ENCODE measurements at places on chromosomes 11 and 22.

DNA sequence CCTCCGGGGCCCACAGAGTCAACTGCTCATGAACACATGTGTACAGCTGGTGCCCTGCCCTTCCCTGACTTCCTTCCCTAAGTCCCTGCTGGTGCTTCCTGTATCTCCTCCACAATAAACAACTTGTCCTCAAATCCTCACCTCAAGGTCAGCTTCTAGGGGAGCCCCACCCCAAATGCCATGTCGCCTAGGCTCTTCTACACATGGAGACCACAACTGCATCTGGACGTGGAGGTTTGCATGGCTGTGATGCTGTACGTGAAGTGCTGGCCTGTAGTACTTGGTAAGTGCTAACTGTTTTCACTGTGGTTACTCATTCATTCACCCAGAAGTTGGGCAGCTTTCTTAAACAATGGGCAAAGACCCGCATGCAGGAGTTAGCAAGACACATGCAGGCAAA is 359.5 kb downstream of the SHANK2 start:
- DNase-seq = no peak

- no peak for DNase-seq
Measured at GRCh38 chr11:6083129-6083528, 24.4 kb upstream of the OR56B4 start.

DNA sequence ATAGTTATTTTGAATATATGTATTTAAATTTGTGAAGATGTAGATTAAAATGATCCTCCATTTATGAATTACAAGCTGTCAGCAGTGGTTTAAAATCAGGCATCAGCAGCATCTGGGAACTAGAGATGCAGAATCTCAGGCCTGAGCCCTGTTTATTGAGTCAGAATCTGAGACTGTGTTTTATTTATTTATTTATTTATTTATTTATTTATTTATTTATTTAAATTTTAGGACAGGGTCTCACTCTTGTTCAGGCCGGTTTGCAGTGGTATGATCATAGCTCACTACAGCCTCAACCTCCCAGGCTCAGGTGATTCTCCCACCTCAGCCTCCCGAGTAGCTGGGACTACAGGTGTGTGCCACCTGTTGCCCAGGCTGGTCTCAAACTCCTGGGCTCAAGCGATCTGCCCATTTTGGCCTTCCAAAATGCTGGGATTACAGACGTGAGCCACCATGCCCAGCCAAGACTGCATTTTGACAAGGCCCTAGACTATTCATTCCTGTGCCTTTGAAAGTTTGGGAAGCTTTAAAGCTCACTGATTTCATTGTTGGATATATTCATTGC is 70.7 kb downstream of the PPP6R3 start:
- DNase-seq = no peak

GRCh38 chr11:102047305-102047924 is at the start of gene CFAP300:
Gene CFAP300, plus strand, starts transcription at chr11:102047437. Its CDS starts 34 bp downstream, at chr11:102047471.
- peak; percentile 15 for DNase-seq

GRCh38 chr11:77046060-77046501 is 11.9 kb downstream of the B3GNT6 start:
- DNase-seq = no peak

DNA sequence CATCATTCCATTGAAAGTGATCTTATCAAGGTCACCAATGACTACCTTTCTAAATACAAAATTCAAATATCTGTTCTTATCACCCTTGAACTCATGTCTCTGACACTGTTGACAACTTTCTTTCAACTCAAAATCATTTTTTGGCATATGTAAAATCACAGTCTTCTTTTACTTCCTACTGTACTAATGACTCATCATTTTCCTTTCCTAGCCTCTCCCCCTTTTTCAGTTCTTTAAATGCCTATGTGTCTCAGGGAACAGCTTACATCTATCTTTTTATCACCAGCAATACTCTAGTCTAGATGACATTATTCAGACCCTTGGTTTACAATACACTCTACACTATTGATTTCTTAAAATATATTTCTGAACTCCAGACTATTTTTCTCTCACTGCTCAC is 2220.7 kb upstream of the RAG2 start:
- no peak for DNase-seq

DNA sequence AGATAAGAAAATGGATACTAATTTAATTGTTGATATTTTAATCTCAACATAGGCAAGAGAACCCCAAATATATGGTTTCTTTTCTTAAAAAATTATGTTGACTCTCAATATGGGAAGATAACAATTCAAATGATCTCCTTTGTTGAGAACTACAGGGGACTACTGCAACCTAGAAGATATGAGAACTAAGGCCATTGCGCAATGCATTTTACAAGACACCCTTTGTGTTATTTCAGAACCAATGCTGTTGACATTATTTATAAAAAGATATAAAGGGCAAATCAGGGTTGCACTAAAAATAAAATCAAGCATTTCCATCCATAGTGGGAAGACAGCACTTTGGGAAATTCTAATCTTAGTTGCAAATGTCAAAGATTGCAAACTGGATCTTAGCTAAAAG is 322.3 kb downstream of the SOX6 start:
- DNase-seq = no peak

GRCh38 chr11:15295695-15296094 is 181.0 kb downstream of the INSC start:
- DNase-seq = no peak

DNA sequence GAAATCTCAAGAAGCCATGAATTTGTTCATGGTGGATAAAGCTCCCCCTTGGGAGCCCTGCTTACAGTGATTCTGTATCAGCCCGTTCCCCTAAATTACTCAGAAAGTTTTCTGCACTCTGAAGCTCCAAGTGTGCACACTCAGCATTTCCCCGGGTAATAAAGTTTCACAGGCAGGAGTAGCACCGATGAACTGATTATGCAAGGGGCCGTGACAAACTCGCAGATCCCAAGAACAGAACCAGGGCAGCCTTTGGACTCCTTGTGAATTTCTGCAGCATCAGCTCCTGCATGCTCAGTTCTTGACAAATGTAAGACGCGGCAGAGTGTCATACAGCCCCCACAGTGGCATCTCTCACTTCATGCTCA is 73.5 kb downstream of the COMMD9 start:
- DNase-seq = no peak

DNA sequence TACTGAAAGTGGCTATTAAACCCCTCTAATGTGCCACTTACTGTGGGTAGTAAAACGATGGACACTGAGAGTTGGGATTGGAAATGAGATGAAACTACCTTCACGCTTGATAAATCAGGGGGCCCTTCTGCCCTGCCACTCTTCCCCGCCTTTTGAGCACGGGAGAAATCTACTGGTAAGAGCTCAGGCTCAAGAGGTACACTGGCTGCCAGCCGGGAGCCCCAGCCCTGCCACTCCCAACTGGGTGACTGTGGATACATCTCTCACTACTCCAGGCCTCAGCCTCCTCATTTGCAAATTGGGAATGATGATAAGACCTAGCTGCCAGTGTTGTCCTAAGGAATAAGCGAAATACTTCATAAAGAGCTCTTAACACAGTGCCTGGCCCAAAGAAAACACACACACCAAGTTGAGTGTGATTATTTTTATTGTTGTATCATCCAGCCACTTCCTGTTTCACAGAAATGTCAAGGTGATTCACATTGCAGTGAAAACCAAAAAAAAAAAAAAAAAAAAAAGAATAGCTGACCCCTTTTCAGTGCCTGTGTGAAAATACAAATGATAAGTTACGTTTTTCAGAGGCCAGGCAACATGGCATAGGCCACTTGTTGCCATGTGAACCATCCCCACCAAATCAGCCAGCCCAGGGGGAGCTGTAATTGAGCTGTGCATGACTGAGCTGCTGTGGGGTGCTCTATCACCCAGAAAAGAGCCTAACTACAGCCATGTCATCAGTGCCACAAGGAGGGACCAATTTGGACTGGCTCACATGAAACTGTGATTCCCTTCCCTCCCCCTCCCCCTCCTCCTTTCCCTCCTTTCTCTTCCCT is 4.4 kb upstream of the ZNRD2 start:
- DNase-seq = no peak

DNA sequence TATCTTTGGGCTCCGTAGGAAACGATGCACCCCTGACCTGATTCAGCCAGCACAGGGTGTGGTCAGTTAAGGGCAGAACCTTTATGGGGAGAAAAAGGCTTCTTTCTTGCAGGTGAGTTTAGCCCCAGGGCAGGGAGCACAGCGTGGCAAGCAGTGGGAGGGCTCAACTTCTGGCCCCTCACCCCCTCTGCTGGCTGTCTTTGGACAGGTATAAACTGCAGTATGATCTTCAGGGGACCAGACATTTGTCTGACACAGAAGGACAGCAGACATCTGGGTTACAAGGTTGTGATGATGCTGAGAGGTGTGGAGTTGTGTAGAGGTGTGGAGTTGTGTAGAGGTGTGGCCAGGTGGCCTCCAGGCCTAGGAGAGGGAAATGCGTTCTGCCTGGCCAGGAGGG is 324.0 kb upstream of the PLET1 start:
- DNase-seq = no peak

- DNase-seq = no peak
Measured at GRCh38 chr11:765025-765801, 12.1 kb downstream of the GATD1 start.

DNA sequence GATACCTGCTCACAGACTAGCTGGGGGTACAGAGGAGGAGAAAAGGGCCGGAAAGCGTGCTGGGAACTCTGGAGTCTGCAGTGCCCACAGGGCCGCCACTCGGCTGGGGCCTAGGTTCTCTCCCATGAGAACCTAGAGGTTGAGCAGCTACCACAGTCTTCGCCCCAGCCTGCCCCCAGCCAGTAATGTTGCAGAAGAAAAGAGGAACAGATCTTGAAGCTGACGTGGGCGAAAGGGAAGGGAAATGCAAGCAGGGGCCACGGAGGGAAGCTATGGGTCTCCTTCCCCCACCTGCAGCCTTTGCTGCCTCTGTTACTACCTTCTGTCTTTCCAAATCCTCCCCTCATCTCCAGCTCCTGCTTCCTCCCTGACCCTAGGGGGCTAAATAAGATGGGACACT is 28.8 kb upstream of the P2RY2 start:
- DNase-seq = no peak

GRCh38 chr11:109132539-109132938 is 289.5 kb upstream of the C11orf87 start:
- DNase-seq = no peak

DNA sequence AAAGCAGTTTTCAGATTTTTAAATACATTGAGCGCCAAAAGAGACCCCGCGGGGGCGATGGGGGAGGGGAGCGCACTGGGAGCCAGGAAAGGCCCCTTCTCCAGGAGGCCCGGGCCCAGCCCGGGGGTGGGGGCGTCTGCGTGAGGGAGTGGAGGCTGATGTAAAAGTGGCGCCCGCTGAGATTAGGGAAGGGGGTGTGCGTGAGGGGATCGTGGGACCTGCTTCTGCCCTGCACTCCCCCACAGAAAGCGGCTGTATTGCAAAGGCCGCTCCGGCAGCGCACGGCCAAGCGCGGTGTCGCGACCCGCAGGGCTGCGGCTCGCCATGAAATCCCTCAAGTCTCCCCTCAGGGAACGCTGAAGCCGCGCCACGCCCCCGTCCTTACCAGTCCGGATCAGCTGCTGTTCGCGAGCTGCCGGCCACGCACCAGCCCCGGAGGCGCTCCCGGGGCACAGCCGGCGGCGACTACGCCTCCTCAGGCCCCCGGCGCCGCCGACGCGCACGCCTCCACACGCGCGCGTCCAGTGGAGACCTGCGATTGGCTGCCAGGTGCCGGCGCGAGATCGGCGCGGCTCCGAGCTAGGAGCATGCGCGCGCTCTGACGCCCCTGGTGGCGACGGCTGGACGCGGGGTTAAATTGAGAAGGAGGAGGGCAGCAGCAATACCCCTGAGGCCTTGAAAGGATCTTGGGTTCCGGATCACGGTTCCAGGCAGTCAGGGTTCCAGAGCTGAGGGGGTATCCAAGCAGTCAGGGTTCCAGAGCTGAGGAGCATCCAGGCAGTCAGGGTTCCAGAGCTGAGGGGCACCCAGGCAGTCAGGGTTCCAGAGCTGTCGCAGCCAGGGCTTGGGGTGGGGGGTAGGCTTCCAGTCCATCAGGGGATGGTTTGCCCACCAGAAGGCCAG is at the start of gene ZNF280B:
Gene ZNF280B, minus strand, starts transcription at position 469 of the 903 bp plus-strand sequence. CDS start 19,344 bp downstream, outside the sequence.
- DNase-seq = peak; percentile 61

- DNase-seq = no peak
Measured at GRCh38 chr22:35631597-35631996, 14.5 kb upstream of the MB start.

GRCh38 chr22:41656556-41656955 is 32.1 kb downstream of the SNU13 start:
- DNase-seq = no peak

DNA sequence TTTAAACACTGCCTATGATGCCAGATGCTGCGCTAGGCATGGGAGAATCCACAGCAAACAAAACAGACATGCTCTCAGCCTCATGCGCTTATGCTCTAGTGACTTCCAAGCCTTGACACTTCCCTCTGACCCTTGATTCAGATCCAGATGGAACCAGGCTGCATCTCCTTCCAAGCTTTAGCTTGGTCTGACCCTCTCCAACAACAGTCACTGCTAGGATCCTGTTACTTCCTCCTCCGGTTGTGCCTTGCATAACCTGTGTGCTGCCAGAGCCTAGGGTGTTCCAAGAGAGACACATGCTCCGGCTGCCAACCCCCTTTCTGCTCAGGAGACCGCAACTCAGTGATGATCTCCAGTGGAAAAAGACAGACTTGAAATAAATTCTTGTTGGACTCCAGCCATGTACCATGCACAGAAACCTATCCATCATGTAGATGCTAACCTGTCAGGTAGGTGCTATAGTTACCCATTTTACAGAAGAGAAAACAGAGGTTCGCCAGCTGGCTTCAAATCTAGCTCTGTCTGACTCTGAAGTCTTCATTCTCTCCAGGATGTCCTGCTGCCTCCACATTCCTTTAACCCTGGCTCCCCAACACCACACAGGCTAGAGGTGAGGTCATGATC is 136.3 kb upstream of the TEAD1 start:
- DNase-seq = no peak

- no peak for DNase-seq
Measured at GRCh38 chr22:31140746-31141145, 438 bp upstream of the PLA2G3 start.

GRCh38 chr11:16820324-16821092 is 82.1 kb downstream of the C11orf58 start:
- peak; percentile 53 for DNase-seq

DNA sequence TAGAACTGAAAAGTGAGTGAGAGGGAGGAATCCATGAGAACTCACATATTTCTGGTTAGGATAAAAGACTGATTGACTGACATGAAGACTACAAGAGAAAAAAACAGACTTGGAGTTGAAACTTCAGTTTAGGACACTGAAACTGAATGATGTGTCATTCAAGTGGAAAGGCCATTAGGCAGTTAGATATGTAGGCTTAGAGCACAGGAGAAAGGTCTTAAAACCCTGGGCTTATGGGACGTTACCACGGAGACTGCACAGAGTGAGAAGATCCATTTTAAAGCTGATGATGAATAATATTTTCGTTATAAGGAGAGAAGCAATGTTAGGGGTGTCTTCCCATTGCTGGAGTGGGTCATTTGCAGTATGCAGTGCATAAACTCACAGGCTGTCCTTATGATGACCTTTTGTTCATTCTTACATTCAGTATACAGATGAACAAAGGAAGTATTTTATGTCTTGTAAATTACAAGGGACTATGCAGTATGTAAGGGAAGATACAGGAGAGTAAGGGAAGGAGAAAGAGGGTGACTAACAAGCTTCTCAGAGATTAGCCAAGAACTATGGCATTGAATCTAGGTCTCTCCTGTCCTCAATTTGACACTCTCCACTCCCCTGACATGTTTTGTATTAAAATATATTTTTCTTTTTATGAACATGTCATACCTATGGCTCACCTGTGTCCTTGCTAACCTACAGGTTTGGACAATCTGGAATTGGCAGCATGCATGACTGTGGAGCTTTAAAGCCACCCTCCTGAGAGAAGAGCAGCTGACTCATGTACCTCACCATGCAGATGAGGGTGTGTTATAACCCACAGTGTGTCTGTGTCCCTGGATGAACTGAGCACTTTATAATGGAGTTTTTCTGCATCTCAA is 63.7 kb downstream of the MAML2 start:
- DNase-seq = no peak

- DNase-seq = no peak
Measured at GRCh38 chr11:27218421-27219038, 144.5 kb downstream of the CCDC34 start.

Data from NCI-H1092 (cell line).